ENCODE measurements at places on chromosomes 2 and 18.

GRCh38 chr2:171185941-171186340 lies 25.2 kb upstream of the TLK1 start:
- DNase-seq: no peak

- no peak for DNase-seq
These were observed 72.2 kb downstream of the TWIST2 start for GRCh38 chr2:238920053-238920452.

- no peak for DNase-seq
These were observed 13.3 kb downstream of the EIF2AK3 start for GRCh38 chr2:88613921-88614320.

- DNase-seq: no peak
These were observed 52.6 kb downstream of the SLC40A1 start for GRCh38 chr2:189527812-189528592.

DNA sequence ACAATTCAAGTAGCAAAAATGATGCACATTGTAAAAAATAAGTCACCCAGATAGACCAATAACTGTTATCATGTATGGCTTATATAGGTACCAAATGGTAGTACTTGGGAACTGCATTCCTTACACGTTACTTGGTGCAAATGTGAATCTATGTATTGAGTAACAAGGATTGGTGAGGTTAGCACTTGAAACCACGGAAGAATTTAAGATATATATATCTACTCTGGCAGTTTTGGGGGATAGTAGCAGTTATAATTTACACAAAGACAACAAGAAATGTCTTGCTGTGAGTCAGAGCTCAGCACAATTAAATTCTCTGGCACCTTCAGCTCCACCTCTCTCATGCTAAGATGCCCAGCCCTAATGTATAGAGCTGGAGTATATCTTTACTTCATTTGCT lies 359.4 kb upstream of the RAB12 start:
- DNase-seq: no peak

DNA sequence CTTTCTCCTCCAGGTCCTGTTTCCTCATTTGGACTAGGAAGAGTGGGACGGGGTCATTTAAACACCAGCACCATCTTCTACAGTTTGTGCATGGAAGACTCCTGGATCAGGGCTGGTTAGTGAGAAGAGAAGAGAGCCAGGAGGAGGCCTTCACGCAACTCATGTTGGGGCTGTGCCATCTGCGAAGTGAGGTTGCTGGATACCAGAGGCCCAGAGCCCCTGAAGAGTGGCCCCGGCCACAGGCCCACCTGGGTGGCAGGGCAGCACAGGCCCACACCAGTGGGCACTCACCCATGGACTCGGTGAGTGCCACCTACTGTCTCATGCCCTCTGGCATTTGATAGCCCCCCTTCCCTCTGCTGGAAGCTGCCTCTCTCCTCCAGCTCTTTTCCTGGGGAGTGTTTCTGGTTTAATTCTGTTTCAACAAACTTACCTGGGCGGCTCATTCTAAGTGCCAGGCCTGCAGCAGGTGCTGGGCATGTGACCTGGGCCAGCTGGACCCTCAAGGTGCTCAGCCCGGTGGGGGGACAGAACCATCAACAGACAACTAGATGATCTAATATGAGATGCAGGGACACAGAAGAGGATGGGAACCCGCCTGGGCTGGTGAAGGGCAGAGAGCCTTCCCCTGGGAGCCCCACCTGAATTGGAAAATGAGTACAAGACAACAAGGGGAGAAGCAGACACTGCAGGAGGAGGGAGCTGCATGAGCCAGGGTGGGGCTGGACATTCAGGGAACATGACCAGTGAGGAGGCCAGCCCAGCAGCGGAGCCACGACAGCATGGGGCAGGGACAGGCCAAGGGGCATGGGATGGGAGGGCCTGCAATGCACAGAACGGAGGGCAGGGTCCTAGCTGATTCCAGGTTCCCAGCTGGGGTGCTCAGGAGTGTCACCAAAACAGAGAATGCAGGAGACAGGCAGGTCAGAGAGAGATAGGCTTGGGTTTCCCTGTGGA lies 70.6 kb downstream of the MARCO start:
- DNase-seq: no peak

DNA sequence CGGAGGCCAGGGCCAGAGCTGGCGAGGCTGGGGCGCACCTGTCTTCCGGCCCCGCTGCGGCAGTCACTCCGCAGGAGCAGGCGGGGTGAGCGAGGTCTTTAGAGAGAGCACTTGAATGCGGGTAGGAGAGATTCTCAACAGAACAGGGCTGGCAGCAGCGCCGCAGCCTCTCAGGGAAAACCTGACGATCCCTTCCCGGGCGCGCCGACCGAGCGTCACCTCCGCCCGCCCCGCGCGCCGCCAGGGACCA lies 526 bp downstream of the PRKRA start:
- DNase-seq: peak; percentile 91

- no peak for DNase-seq
These were observed 168.7 kb downstream of the SCG2 start for GRCh38 chr2:223433461-223433860.

DNA sequence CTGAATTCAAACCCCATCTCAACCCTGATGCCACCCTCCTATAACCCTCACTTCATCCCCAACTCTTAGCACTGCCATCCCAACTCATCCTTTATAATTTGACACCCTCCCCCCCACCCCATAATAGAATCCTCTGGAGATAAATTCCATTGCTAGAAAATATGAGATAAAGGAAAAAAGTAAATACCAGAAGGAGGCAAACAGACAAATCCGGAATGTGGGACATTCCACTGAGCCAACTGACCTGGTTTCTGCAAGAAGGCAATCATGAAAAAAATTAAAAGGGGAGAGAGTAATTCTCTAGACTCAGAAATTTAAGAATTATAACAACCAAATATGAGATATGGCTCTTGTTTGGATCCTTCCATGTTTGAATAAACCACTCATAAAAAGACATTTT lies 132.4 kb downstream of the CYP26B1 start:
- DNase-seq: no peak

GRCh38 chr2:225487878-225488416 lies 88.4 kb downstream of the NYAP2 start:
- no peak for DNase-seq

GRCh38 chr18:30132959-30133358 lies 909.6 kb downstream of the DSC3 start:
- no peak for DNase-seq

GRCh38 chr18:37391698-37392548 lies 173.7 kb downstream of the CELF4 start:
- DNase-seq: no peak

- DNase-seq: no peak
These were observed 13.3 kb upstream of the POLE4 start for GRCh38 chr2:74944987-74945787.

- no peak for DNase-seq
These were observed 9.0 kb upstream of the IL18R1 start for GRCh38 chr2:102346381-102347130.

- no peak for DNase-seq
These were observed 79.4 kb upstream of the SRD5A2 start for GRCh38 chr2:31660165-31660564.

DNA sequence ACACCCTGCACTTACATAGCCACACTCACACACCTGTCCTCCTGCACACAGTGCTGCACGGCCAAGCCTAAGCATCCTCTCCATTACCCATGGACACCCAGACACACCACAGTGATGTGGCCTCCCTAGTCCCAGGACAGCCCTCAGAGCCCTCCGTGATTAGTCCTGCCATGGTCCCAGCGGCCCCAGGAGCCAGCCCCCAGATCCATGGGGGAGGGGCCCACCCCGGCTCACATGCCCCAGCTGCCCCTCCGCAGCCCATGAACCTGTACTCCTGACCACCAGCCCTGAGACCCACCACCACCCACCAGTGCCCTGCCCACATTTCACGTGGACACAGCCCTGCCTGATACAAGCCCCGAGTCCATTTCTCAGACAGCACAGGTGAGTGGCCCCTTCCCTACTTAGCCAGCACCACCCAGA lies 8.1 kb upstream of the DUSP2 start:
- peak; percentile 36 for DNase-seq

DNA sequence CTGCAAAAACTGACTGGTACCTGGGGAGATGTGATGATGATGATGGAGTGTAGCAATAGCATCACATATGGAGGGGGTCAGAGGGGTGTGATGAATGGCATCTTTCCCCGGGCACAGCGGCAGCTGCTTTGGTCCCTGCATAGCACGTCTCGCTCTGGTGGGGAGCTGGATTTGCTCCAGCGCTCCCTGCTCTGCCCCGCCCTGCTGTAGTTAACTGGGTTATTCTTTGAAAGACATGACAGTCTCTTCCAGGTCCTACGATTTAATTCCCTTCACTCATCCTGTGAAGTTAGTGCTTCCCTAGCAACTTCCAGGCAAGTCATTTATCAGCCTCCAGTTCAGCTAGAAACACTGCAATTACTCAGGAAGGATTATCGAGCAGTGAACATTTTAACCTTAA lies 463.1 kb downstream of the TSN start:
- DNase-seq: no peak

DNA sequence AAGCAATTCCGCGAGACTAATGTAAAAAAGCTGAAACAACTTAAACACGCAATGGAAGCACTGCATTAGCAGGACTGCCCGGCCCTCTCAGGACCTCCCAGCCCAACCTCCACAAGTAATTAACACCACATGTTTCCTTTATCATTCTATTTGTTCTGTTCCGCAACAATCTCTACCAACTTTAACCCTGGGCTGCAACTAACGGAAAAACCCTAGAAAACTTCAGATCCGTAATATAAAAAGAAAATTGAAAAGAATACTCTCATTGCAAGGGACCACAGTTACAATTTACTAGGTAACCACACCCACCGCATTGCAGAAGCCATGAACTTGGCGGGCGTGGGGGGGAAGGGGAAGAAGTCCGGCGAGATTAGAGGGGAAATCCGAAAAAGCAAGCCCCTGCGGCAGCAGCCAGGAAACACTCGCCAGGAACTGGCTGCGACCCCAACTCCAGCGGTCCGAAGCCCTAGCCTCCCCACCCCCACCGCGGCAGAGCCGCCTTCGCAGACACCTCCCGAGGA lies 1.2 kb downstream of the EPB41L3 start:
- peak; percentile 61 for DNase-seq

DNA sequence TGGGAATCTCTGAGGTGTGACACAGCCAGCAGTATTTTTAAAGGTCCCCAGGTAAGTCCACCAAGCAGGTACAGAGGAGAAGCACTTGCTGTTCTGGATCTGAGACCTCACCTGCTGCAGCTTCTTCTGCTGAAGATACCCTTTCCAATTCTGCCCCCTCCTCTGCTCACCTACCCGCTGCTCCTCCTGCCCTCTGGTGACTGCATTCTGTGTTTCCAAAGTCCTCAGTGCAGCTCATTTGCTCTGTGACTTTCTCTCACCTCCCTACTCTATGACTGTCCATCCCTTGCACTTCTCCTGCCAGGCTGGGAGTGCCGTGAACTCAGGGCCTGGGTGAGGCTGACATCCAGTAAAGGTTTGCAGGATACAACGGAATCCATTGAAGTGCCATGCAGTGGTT lies 205.2 kb upstream of the LYPD1 start:
- no peak for DNase-seq

DNA sequence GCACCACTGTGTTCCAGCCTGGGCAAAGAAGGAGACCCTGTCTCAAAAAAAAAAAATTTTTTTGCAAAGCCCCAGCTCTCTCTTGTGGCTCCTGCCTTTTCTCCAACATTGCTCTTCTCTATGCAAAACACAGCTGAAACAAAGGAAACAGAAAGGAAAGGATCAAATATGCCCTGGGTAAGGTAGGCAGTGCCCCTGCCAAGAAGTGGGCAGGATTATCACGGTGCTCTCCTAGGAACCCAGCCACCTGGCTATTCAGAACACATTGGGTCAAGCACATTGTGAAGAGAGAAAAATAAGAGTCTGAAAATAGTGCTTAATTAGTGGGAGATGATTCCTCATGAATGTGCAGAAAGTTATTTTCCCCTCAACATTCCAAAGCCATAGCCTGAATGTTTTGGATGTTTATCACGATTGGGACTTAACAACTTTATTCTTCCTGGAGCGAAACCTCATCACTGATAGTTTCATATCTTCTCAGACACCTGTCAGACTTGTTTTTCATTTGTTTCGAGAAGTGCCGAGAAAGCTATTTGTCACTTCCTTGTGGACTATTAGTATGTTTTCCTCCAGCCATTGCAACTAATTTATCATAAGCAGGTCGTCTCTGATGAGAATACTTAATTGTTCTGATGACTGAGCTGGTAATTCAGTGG lies 42.7 kb upstream of the RPL31 start:
- DNase-seq: no peak

DNA sequence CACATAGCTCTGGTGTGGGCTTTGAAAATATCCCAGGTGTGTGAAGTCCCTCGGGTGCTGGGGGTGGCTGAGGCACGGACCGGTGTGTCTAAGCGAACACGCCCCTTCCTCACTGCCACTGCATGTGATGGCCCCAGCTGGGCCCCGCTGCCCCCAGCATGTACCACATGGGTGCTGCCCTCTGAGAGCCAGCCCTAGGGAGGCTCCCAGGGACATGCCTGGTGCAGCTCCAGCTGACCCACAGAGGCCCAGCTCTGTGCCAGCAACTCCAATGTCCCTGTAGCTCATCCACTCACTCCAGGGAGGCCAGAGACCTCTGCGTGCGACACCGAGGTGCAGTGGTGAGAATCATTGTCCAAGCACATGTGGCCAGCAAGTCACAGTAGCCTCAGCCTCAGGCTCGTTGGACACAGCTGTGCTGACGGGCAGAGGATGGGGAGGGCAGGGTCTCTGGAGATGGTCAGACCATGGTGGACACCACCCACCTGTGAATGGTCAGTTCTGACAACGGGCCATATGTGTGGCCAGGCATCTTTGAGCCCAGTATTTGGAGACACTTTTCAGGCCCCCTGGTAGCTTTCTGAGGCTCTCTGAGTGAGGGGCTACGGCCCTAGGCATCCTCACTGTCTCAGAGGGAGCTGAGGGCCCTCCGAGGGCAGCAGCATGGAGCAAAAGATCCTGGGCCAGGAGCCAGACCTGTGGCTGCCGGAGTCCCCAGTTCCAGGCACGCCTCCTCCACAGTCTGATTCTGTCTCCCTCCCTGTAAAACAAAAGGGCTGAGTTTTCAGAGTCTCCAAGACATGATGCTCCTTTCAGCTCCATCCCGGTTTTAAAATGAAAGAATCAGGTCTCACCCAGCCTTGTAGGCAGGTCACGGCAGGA lies 220.7 kb downstream of the NDUFA10 start:
- DNase-seq: no peak

- no peak for DNase-seq
These were observed 15.8 kb downstream of the ATF2 start for GRCh38 chr2:175152242-175152641.

DNA sequence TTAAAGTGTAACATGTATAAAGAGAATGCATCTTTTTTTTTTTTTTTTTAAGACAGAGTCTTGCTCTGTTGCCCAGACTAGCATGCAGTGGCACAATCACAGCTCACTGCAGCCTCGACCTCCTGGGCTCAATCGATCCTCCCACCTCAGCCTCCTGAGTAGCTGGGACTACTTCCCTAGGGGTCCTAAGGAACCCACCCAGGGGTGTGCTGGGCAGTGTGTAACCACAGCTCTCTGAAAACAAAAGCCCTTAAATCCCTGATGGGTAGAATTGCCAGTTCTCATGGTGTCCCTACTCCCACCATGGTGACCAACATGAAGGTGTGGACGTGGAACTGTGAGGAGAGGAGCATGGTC lies 105.6 kb upstream of the ST3GAL5 start:
- DNase-seq: no peak

- no peak for DNase-seq
These were observed 40.0 kb upstream of the BIN1 start for GRCh38 chr2:127146820-127147502.
